Stimulated activated CD4-positive, alpha-beta T cell treated with anti-CD3 and anti-CD28 coated beads, Interleukin-1b, Interleukin-23, amount 100 ng/mL, for 1 hour (primary cell): ENCODE measurements at places on chromosomes 13 and 19.

- no peak for DNase-seq
Measured at GRCh38 chr13:24661713-24662112, 18.5 kb upstream of the ATP12A start.

GRCh38 chr13:66528180-66528579 is 702.0 kb downstream of the PCDH9 start:
- no peak for DNase-seq

GRCh38 chr13:51581148-51581820 is 3.0 kb upstream of the WDFY2 start:
- DNase-seq, result no peak

GRCh38 chr19:42066075-42066754 is 3.8 kb downstream of the GRIK5 start:
- DNase-seq, result no peak
